ENCODE measurements at places on chromosomes 3 and 15. TPM values are rescaled to one million over a fixed set of nuclear protein-coding genes. Genes with fewer than 3 reads are reported as not detected.

MUC20 gene
- polyA plus RNA-seq, result 16.3 TPM

- DNase-seq, result no peak
Observed at GRCh38 chr3:8767256-8767666, 2.2 kb downstream of the OXTR start.

DNA sequence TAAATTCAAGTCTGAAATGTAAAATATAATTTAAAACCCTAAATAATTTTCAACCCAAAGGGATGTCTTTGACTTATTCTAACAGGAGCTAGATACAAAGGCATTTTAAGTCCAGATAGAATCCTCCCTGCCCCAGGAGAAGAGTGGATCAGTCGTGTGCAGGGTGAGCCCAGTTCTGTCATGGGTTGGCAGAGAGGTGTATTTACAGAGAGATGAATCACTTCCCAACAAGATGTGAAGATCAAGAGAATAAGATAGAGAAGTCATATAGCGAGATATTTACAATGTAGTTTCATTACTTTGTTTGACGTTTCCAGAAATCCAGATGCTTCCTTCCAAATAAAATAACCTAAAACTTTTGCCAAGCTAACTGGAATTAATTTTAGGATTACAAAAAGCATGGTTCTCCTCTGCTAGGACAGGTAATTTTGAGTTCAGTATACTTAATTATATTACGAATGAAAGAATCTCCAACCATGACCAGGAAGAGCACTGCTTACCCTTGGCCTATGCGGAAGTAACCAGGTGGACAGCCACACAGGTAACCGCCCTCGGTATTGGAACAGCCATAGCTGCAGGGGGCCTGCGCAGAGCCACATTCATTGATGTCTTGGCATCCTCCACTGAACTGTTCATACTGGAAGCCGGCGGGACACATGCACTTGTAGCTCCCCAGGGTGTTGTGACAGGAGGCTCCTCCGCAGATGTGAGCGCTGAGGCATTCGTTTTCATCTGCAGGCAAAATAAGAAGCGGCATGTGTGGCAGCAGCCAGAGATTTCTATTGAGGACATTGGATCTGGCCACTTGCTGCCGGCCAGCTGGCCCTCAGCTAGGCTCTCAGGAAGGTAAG lies 84.0 kb downstream of the DUT start:
- no peak for DNase-seq

DNA sequence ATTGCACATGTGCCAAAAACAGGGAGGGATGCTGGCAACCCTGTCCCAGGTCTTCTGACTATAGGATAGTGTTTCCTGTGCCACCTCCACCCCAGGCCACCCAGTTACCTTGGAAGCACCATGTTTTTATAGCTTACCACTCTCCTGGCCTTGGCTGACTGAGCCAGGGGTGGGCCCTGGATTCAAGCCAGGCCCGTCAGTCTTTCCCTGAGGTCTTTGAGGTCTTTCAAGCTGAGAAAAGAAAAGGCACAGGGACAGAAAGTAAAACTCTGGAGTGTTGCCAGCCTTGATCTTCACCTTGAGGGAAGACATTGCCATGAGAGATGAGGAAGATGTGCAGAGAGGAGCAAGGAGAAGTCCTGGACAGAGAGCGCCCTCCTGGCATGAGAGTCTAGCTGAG lies 46.3 kb downstream of the SYNM start:
- DNase-seq, result no peak

DNA sequence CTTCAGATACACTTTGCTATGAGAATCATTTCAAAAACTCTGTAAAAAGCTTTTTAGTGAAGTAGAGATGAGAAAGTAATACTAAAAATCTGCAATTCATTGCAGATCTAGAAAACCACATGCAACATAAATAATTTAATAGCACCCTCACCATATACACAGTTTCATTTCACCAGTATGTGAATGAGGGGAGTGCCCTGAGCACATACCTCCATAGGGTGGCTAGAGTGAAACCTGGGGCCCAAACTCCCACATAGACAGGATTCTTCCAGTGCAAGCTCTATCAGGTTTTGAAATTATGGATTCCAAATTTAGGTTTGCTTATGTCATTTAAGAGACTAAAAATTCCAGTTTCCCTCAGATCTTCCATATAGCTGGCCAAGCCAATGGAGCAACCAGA lies 973.4 kb upstream of the CFAP20DC start:
- no peak for DNase-seq

- DNase-seq, result no peak
Observed at GRCh38 chr15:51375966-51376640, 34.6 kb downstream of the GLDN start.

Data from renal cortex interstitium (tissue), 15 donors.